Activated CD4-positive, CD25-positive, alpha-beta regulatory T cell (primary cell): ENCODE measurements at places on chromosomes 6 and 20.

GRCh38 chr6:136964398-136964797, 42.3 kb downstream of the SLC35D3 start:
- no peak for DNase-seq

GRCh38 chr6:125793280-125793679, 2.5 kb downstream of the NCOA7 start:
- DNase-seq = no peak

- DNase-seq = no peak
Measured at GRCh38 chr20:7231303-7231702, 463.8 kb downstream of the BMP2 start.

DNA sequence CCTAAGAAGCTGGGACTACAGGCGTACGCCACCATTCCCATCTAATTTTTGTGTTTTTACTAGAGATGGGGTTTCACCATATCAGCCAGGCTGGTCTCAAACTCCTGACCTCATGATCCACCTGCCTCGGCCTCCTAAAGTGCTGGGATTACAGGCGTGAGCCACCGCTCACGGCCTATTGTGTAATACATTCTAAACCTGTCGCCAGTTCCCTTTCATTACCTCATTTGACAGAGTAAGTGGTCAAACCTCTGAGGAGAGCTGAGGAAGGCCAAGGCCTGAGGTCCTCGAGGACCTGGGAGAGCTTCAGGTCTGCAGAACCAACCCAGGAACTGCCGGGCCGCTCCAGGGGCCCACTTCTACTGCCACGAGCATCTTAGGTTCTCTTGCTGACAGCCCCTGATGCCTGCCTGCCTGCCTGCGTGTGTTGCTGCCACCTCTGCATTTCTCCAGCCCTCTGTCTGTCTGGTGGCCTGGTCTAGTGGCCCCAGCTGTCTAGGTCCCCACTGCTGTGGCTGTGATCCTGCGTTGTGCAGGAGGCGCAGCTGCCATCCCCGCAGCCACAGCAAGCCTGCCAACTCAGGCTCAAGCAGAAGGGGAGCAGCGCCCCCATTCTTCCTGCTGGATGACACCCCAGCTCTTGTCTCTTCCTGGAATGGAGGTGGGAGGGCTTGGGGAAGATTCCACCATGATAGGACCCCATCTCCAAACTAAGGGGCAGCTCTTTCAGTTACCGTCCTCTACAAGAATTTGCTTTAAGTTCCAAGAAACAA, 45.3 kb downstream of the PRR18 start:
- no peak for DNase-seq

- no peak for DNase-seq
Measured at GRCh38 chr20:13990465-13990864, at the start of gene SEL1L2. Gene SEL1L2 (minus strand): TSS chr20:13990614. CDS start chr20:13990534, 80 bp downstream.

DNA sequence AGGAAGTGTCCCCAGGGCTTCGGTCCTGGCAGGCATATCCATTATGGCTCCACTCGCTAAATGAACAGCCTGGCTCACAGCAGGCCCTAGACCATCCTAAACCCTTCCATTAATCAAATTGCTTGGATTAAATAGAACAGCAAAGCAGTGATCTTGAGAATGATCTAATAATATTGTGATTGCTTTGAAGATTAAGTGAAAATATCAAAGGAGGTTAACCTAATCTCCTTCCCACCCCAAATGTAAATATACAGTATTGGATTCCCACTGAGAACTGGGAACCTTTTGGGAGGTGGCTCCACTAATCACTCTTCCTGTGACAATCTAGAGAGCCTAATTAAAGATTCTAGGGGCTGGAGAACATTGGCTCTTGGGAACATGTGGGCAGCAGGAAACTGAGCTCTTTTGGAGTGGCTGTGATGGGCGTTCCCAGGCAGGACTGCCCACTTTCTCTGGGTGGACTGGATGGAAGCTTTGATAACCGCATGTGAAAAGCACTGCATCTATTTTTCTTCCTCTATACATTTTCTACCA, 68.3 kb upstream of the FRMD1 start:
- DNase-seq = no peak

DNA sequence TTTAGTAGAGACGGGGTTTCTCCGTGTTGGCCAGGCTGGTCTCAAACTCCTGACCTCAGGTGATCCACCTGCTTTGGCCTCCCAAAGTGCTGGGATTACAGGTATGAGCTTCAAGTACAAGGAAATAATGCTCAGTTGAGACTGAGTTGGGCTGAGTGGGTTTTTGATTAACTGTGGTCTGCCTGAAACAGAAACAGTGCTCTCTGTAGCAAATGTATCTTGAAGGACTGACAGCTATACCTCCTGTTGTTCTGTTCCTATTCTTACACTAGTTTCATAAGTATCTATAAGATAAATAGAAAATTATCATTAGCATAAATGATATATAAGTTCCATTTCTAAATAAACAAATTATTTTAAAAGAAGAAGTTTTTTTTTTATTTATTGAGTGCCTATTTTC, 142.8 kb upstream of the PTPRK start:
- DNase-seq = no peak

- no peak for DNase-seq
Measured at GRCh38 chr20:57794600-57795341, 85.0 kb upstream of the PMEPA1 start.

DNA sequence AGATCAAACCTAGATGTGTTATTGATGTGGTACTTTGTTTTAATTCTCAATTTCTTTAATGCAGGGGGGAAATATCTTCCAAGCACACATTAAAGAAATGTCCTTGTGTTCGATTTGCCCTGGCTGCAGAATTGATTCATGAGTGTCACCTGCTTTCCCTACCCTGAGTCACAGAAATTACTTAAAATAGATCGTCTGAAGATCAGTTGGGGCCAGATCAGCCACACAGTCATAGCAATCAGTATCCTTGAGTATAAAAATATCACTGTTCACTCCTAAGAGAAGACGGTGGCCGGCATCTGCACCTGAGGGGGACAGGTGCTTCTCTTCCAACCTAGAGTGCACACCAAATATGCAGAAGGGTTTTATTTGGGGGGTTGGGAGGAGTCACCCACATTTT, 115.2 kb upstream of the RIN2 start:
- no peak for DNase-seq

- no peak for DNase-seq
Measured at GRCh38 chr20:62238569-62239277, 402 bp downstream of the OSBPL2 start.

- DNase-seq = no peak
Measured at GRCh38 chr20:1800180-1800579, 95.0 kb upstream of the SIRPA start.

DNA sequence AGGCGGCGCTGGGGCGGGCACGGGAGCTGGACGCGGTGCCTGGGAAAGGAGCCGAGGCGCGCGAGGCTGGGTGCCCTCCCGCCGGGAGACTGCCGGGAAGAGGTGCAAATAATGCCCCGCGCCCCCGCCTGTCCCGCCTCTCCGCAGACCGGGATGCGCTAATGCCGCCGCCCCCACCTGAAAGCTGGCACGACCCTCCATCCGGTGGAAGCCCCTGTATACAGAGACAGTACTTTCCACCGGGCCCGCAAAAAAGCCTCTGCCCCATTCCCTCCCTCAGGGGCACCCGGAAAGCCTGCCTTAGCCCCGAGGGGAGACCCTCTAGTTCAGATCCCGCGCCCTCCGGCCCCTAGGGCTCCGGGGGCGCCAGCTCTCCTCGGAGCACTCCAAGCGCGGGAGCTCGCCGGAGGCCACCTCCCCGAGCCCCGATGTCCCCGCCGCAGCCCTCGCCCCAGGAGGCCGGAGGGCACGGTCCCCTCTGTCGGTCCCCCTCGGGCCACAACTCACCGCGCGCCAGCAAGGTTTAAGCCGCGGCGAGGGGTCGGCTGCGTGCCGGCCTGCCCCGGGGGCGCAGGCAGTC, 1.2 kb downstream of the GRM4 start:
- DNase-seq = no peak

GRCh38 chr20:13037727-13038126, 29.0 kb downstream of the SPTLC3 start:
- DNase-seq = no peak

- no peak for DNase-seq
Measured at GRCh38 chr6:4928426-4928825, 75.4 kb downstream of the RPP40 start.

DNA sequence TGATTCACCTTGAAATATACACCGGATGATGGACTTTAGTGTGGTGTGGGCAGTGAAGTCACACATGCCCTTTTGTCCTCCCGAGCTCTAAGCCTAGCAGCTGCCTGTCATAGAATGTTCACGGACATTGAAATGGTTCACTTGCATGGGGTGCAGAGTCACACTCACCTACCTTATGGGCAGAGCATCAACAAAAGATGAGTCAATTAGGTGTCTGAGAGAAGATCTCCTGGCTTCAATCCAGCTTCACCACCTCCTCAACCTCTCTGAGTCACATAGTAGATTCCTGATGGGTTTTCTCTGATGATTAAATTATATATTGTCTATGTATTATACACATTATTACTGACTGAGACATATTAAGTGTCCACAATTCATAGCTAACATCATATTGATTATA, 48.1 kb upstream of the HLA-E start:
- DNase-seq = no peak

GRCh38 chr20:4150070-4150441, 134.7 kb upstream of the RNF24 start:
- DNase-seq = no peak

DNA sequence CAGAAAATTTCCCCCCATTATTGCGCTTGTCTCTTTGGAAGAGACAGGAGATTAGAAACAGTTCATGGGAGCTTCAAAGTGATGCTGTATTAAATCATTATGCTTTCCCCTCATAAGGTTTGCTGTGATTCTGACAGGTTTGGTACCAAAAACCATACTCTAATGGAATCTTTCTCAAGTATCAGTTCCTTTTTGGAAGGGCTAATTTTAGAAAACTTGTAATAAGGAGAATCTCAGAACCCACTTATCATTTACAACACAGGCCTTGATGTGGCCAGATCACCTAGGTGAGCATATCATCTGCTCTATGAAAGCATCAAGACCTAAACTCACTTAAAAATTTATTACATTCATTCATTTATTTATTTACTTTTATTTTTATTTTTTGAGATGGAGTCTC, 51.2 kb downstream of the TP53INP2 start:
- DNase-seq = no peak

DNA sequence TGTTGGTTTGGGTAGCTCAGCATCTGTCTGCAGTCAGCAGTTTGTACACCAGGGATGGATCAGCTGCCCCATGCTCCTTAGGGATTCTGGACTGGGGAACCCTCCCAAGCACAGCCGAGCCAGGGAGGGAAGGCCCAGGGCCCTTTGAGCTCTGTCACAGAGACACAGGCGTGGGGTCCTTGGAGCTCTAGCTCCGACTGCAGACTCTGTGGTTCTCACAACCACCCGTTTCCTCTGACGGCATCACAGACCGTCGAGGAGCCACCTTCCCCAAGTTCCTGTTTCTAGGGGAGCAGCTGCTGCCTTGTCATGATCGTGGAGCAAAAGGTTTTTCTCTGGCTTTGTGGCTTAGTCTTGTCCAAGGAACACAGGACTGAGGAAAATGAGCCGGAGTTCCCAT, at the start of gene SLA2:
Gene SLA2, minus strand, starts transcription at position 199 of the 400 bp plus-strand sequence. CDS start 4,861 bp downstream, outside the sequence.
- DNase-seq = peak; percentile 24

- DNase-seq = no peak
Measured at GRCh38 chr6:29705389-29706231, 17.6 kb upstream of the HLA-F start.

DNA sequence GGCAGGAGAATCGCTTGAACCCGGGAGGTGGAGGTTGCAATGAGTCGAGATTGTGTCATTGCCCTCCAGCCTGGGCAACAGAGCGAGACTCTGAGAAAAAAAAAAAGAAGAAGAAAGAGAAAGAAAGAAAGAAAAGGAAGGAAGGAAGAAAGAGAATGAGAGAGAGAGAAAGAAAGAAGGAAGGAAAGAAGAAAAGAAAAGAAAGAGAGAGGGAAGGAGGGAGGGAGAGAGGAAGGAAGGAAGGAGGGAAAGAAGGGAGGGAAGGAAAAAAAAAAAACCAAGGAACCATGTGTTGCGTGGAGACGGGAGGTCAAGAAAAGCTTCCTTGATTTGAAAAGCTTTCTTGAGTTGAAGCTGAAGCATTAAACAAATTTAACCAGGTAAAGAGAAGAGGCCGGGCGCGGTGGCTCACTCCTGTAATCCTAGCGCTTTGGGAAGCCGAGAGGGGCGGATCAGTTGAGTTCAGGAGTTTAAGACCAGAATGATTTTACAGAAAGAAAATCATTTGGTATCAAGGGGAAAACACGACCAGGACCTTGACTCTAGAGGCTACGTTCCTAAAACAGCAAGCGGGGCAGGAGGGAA, 90.5 kb upstream of the PRSS16 start:
- no peak for DNase-seq

DNA sequence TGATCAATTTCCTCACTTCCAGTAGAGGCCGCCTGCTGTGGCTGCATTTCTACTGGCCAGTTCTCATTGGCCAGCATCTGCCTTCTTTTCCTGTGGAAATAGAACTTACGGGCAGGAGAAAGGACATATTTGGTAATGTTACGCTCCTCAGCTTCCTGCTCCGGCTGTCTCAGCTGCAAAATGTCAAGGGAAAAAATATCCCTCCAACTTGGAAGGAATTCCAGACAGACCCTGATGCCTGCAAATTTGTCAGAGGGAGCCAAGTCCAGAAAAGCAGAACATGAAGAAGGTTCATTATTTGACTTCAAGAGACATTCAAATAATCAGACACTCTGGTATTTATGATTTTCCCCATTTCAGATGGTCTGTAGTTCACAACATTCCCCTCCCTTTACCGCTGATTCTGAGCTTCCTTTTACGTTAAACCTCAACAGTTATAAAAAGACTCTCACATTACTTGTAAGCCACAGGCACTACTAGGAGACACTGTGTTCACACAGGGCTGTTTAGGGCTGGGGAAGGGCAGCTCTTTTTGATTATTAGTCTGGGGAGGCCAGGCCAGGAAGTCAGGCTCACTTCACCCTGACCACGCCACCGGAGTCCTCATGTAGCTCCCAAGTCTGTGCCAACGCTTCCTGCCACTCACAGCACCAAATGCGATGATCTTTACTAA, 179.6 kb upstream of the CCN2 start:
- DNase-seq = no peak

GRCh38 chr6:134216301-134217010, 101.5 kb downstream of the SGK1 start:
- DNase-seq = no peak

DNA sequence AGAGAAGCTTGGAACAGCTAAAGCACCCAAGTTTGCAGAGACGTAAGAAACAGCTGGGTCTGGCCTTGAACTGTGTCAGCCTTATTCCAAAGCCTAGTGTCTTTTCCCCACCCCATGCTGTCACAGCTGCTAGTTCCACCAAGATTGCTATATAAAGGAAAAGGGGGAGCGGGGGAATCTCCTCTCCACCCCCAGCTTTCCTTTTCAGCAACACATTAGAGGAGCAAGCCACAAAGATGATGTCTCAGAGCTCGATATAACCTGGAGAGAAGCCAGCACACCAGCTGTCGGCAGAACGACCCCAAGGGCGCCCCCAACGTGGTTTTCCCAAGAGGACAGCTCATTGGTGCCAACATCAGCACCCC, 36.5 kb downstream of the ATP9A start:
- no peak for DNase-seq

- no peak for DNase-seq
Measured at GRCh38 chr20:6265204-6265904, 142.5 kb upstream of the FERMT1 start.

- DNase-seq = no peak
Measured at GRCh38 chr6:134477991-134478635, 160.2 kb upstream of the SGK1 start.

- DNase-seq = peak; percentile 100
Measured at GRCh38 chr6:41072836-41073202, at the start of gene NFYA. Gene NFYA (plus strand): TSS chr6:41072974. CDS start chr6:41079090, 6,116 bp downstream.
